ENCODE measurements at places on chromosomes 11 and 22.

- no peak for DNase-seq
Measured at GRCh38 chr11:111939836-111940604, 2.9 kb downstream of the DIXDC1 start.

DNA sequence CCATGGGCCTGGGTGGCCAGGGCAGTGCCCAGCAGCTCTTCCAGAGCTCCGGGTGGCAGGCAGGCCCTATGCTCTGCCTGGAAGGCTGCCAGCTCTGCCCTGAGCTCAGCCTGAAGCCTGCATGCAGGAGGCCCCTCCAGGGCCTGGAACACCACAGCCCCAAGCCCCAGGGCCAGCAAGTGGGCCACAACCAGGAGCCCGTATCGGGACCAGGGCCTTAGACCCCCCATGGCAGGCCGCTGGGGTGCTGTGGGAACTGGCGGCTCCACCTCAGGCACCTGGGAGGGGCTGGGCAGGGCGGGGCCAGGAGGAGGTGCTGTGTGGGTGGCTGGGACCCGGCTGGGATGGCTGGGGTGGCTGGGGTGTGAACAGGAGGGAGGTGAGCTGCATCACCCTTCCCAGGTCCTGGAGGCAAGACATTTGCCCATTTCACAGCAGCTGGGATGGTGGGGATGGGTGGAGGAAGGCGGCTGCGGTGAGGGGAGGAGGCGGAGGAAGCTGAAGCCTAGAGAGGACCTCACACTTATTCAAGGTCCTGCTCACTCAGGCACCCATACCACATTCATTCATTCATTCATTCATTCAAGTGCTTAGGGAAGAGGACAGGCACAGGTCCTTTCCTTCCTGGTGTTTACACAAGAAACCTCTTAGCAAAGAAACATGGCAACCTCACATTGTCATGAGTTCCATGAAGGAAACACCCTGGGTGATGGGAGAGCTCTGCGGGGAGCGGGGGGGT, at the start of gene KCNK7:
Gene KCNK7 (minus strand): TSS at position 258 of the 739 bp plus-strand sequence. CDS start 28 bp downstream, at position 230.
- no peak for DNase-seq

GRCh38 chr22:26780521-26780920, 123.1 kb downstream of the MIAT start:
- DNase-seq: no peak

- DNase-seq: no peak
Measured at GRCh38 chr11:36343436-36343835, 47.3 kb downstream of the PRR5L start.

- no peak for DNase-seq
Measured at GRCh38 chr11:492427-493226, 14.4 kb downstream of the RNH1 start.

GRCh38 chr11:93432247-93432646, 101.7 kb downstream of the DEUP1 start:
- DNase-seq: no peak

DNA sequence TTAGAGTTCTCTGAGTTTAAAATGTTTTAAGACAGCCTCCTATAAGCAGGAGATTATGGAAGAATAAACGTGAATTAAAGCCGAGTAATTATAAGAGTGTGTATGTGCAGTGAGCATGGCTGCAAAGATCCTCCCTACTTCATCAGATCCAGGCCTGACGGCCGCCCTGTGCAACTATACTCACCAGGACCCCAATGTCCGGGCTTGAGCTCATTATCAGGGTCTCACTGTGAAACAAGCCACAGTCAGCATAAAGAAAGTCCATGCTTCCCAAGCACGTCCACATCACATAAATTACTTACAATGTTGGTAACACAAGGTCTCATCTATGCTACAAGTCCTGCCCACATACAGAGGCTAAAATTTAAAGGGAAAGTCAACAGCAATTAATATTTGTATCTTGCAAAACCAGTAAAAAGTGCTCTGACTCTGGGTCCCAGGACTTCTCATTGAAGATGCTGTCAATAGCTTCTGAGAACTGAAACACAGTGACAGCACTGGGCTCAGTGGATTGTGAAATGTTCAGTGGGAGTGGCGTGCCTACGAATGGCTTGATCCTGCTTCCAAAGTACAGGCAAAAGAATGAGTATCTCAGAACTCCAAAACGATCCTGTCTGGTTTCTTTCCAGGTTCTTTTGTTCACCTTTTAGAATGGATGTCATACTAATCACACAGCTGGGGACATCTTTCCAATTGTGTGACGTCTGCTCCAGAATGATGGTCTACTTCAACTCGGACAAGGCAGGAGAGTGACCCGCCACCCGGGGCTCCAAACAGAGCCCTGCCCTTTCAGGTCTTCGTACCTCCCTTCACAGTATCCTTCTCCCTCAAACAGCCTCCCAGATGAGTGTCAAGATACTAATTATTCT, 72.1 kb upstream of the ARFGAP3 start:
- no peak for DNase-seq

- no peak for DNase-seq
Measured at GRCh38 chr11:55349032-55349431, 6.0 kb downstream of the OR4A16 start.

DNA sequence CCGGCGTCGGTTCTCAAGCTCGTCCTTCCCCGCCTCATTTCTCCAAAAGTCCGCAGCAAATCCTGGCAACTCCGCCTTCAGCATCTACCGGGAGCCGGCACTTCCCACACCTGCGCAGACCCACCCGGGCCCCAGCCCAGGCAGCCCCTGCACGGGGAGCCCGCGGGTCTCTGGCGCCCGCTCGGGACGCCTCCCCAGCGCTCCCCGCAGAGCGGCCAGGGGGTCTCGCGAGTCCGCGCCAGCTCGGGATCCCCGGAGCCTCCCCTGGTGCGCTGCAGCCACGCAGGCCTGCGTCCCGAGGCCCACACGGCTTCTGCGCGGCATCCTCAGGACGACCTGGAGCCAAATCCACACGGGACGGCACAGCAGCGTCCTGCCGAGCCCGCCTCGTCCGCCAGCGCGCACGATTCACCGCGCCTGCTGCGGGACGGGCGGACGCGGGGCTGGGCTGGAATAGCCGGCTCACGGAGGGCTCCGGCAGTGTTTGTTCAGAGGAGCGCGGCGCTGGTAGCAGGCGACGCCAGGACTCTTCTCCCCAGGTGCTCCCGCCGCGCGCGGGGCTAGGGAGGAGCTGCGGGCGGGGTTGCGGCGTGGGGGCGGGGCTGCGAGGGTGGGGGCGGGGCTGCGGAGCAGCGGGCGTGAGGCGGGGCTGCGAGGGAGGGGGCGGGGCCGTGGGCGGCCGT, 816 bp upstream of the PHRF1 start:
- DNase-seq: no peak

DNA sequence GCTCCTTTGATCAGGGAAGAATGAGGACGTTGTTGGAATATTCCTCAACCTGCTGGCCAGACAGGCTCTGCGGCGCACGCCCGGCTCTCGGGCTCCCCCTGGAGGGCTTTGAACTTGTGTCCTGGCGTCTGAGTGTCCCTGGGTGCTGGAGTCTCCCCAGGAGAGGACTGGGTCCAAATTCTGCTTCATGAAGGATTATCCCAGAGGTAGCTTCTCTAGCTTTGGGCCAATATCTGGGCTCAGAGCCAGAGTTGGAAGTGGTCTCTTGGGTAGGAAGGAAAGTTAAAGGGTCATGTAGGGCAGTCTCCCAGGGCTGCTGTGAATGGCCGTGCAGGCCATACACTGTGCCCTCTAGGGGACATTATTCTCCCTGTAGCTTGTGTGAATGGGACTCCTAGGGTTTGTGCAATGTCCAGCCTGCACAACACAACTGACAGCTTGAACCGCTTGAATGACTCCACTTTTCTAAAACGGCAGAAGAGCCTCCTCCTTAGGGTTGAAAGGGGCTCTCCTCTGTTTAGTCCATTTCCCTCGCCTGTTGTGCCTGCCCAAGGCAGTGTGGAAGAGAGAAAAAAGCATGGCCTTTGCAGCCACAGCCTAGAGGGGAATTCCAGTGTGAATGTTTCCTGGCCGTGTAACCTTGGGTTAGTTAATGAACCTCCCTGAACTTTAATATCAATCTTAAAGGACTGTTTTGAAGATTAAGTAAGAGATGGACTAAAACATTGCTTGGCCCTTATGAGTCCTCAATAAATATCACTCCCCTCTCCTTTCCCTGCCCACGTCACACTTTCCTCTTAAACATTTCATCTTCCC, 111.2 kb upstream of the THY1 start:
- no peak for DNase-seq

DNA sequence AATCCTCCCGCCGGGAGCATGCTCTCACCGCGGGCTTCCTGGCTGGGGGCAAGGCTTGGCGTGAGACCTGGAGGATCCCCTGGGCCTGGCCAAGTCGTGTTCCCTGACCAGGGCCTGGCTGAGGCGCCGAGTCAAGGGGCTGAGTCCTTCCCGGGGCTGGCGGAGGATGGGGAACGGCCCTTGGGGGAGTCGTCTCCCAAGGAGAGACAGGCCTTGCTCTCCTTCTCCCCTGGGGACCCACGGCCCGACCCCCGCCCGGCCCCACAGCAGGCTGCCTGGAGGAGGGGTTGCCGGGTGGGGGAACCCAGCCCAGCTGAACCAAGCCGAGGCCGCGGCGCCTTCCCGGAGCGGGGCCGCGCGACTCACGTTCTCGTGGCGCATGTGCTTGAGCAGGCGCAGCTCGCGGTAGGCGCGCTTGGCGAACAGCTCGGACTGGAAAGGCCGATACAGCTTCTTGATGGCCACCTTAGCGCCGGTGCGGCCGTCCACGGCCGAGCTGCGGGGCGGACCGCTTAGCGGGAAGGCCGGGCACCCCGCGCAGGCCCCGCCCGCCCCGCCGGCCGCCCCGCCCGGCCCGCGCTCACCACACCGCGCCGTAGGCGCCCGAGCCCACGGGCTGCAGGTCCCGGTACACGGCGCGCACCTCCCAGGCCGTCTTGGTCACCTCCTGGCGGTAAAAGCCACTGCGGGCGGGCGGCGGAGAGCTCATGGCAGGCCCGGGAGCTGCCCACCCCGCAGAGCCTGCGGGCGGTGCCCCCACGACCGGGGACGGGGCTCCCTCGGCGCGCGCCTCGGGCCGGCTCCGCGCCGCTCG, 475 bp downstream of the MAPK12 start:
- no peak for DNase-seq

- no peak for DNase-seq
Measured at GRCh38 chr11:111807076-111807475, 40.9 kb upstream of the PPP2R1B start.

DNA sequence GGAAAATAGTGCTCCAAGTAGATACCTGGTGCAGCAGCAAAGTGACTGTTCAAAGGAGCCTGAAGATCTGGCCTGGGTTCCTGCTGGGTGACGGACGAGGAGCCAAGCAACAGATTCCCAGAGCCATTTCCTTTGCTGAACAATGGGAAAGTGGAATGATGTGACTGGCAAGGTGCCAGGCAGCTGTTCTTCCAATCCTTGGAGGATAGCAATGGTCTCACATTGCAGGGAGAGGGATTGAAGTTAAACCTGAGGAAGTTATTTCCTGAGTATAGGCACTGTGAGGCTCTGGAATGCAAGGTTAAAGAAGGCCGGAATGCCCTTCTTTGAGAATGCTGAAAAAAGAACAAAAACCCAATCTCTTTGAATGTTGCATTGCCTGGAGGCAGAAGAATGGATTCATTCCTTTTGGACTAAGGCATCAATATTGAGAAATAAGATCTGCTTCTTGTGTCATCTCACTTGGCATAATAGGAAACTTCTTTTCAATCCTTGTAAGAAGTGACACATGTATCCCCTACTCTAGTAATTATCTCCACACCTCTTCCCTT, 223.8 kb downstream of the BLID start:
- peak; percentile 80 for DNase-seq

GRCh38 chr22:42693763-42694683, 26.6 kb downstream of the A4GALT start:
- DNase-seq: no peak

DNA sequence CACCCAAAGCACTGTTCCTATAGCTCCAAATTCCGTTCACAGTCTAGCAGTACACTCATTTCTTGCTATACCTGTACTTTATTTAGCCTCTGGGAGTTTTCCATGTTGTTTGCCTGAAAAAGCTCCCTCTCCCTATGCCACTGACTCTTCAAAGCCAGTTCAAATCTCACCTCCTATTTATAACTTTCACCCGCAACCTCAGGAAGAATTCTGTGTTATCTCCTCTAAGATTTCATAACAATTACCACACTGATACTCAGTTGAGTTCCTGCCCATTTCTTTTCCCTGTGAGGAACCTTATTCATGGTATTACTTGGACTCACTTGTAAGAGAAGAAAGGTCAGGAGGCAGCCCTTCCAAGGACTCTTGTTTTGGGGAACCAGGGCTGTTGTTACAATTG, 25.2 kb downstream of the GDPD4 start:
- no peak for DNase-seq

GRCh38 chr11:84261707-84262106, 975.5 kb upstream of the CCDC90B start:
- no peak for DNase-seq

DNA sequence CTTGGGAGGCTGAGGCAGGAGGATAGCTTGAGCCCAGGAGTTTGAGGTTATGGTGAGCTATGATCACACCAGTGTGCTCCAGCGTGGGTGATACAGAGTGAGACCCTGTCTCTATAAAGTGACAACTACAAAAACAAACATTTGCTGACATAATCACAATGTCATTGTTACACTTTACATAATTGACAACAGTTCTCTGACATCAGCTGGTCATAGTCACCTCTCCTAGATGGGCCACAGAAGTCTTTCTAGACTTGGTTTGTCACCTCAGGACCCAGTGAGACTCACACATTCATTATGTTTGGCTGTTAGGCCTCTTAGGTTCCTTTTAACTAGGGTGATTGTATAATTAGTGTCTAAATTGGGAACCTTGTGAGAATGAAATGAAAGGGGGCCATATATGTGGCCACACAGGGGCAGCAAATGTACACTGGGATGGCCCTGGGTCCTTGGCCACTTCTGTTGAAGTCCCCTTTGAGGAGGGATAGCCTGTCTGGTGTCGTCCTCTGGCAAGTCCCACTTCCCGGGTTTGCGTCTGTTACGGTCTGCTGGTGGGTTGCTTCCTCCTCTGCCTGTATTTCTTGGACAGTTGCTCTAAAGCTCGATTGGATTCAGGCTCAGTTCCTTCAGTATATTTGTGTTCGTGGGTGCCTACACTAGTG, 5.8 kb upstream of the PPIL2 start:
- no peak for DNase-seq

DNA sequence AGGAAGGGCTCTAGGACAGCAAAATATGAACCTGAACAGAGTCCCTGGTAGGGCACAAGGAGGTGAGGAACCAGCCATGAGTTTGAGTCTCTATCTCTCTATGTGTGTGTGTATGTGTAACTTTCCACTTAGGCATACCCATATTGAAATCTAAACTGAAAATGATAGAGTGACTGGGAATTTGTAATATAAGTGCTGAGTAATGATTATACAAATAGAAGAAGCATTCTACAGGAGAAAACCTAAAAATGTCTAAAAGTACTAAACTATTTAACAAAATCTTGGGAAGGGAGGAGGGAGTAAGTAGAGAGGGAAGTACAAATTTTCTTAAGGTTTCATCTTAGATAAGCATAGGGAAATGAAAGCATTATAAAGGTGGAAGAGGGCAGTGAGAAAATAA, 97.1 kb upstream of the ZC3H12C start:
- no peak for DNase-seq

DNA sequence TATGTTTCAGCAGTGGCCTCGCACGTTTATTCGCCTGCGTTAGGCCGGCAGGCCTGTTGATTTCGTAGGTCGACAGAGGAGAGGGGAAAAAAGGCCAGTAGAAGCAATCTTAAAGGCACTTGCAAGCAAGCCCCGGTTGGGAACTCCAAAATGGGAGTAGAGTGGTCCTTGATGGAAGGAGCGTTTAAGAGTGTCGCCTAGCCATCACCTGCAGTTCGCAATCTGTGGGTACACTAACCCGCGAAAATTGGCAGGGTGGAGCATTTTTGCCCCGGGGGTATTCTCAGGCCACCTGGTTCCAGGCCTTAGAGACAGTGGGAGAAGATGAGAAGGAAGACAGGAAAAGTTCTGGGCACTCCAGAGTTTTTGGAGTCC, 1.1 kb downstream of the EWSR1 start:
- DNase-seq: no peak

Measured in brain pericyte (primary cell).